ENCODE measurements at places on chromosomes 6 and 20.

- DNase-seq: no peak
Observed at GRCh38 chr6:141610741-141611140, 522.0 kb upstream of the GJE1 start.

DNA sequence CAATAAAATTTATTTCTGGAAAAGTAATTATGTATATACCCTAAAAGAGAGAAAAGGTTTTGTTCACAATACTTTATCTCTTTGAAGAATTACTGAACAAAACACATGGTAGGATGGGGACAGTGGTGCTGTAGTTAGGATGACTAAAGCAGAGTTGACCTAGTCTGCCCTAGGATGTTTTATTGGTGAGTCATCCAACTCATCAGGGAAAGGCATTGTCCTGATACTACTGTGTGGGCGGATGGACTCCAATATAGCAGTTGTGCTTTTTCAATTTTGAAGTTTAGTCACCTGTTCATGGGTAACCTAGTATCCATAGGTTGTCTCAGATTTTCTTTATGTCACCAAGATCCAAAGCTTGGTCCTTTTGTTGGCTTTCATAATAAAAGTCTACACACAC is 53.3 kb upstream of the EYS start:
- no peak for DNase-seq

- DNase-seq: no peak
Observed at GRCh38 chr6:87671555-87672029, 30.4 kb downstream of the AKIRIN2 start.

DNA sequence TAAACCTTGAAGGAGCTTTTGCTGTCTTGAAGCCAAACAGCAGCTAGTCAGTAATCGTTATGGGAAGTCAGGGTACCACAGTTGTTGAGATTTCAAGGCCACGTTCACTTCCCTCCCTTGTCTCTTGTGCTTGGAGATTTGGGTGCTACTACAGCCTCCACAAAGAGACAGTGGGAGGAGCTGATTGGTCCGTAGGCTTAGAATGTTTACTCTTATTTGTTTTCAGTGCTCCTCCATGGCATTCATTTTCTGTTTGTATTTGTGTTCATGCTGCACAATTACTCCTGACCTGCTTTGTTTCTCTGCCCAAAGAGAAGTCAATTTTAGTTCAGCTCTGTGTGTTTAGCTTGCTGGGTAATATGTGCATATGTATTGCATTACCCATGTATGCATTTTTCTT is 147.7 kb downstream of the PRL start:
- no peak for DNase-seq

GRCh38 chr6:22133357-22133756 is 163.5 kb downstream of the PRL start:
- DNase-seq: no peak

GRCh38 chr6:35448191-35448590 is 3.9 kb upstream of the FANCE start:
- DNase-seq: no peak

- DNase-seq: no peak
Observed at GRCh38 chr20:18986146-18986830, 172.7 kb downstream of the SCP2D1 start.

- no peak for DNase-seq
Observed at GRCh38 chr6:137259349-137259748, 40.2 kb upstream of the IFNGR1 start.

- no peak for DNase-seq
Observed at GRCh38 chr6:100998111-100998510, 117.0 kb upstream of the ASCC3 start.

DNA sequence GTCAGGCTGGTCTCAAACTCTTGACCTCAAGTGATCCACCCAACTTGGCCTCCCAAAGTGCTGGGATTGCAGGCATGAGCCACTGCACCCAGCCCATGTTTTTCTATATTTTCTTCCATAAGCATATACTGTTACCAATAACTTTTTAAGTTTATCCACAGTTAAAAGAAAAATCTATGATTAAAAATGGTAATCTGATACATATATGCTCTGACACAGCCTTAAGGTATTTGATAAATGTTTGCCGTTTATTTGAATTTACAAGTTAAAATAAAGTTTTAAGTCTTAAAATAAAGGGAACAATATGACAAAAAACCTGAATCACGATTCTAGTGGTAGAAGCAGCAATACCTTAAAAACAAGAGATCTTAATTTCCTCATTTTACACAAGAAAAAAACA is 5.2 kb downstream of the STK38 start:
- DNase-seq: no peak

GRCh38 chr6:67880939-67881705 is 754.0 kb upstream of the ADGRB3 start:
- no peak for DNase-seq

Measured in HFF-Myc (cell line).